Astrocyte of the spinal cord (primary cell): ENCODE measurements at places on chromosomes 4 and X.
A peak's percentile ranks its signal among the peaks of the same experiment; 100 is the strongest.

- no peak for DNase-seq
Observed at GRCh38 chr4:627347-628125, 2.2 kb downstream of the PDE6B start.

GRCh38 chr4:174461466-174462106 is 60.7 kb downstream of the HPGD start:
- peak; percentile 9 for DNase-seq

DNA sequence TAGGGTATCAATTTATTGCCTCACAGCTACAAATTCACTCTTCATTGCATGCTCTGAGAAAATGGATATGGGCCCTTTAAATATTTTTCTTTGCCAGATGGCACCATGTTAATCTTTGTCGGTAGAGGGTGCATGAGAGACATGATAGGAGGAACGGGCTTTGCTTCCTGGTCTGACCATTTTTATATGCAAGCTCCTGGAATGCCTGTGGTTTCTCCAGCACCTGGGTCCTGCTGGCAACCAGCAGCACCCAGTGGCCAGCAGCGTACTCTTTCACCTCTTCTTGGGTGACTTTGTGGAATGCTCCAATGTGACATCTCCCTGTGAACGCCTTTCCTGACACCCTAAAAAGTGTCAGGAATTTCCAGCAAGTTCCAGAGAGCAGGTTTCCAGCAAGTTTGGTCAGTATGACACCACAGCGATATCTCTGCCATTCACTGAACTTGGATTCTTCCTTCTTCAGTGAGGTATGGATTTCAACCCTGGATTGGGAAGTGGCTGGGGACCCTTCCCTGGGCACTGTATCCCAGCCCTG is 140.3 kb upstream of the PGRMC2 start:
- DNase-seq = peak; percentile 64

DNA sequence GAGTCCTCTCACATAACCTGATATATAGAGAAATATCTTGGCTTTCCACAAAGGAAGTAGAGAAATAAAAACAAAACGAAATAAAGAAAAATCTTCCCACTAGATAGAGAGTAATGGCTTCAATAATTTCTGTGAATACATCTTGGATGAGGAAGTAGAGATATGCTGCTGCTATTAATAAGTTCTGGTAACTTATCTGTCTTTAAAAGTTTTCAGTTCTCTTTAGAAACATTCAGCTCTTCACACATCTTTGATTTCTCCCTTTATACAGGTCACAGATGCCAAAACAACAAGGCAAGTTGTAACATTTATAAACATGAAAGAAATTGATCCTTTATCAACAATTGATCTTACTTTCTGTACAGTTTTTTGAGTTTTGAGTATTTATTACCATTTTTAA is 615.8 kb downstream of the TRAM1L1 start:
- DNase-seq = no peak

DNA sequence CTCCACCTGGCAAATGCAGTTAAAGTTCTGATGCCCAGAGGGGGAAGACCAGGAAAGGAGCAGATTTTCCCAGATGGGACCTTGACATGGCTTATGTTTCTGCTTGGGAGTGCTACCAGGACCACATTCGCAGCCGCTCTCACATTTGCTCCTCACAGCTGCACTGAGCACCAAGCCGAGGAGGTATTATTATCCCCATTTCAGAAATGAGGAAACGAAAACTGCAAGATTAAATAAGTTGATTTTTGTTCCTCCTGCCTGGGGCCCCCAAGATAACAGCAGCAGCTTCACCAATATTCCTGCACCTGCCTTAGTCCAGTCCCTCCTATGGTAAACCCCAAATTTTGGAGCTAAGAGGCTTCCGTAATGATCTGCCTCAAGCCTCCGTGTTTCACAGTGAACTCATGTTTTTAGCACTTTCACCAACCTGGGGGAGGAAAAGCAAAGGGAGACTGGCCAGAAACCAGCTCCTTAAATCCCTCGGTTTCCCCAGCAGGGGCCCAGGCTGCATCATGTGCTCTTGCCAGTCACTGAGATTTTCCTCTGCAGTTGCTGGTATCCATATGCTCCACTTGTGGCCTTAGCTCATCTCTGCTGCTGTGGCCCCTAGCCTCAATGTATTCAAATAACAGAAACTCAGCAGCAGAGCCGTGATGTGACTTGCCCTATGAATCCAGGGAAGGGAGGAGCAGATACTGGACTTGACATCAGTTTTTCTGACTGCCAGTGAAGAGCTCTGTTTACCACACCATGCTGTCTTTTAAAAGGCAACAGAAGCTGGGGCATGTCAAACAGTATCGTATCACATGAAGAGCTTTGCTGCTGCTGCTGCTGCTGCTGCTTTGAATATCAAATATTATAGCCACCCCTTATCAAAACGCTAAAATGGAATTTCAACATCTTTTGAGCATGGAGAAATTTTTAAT is 95.5 kb upstream of the KLHL13 start:
- no peak for DNase-seq

DNA sequence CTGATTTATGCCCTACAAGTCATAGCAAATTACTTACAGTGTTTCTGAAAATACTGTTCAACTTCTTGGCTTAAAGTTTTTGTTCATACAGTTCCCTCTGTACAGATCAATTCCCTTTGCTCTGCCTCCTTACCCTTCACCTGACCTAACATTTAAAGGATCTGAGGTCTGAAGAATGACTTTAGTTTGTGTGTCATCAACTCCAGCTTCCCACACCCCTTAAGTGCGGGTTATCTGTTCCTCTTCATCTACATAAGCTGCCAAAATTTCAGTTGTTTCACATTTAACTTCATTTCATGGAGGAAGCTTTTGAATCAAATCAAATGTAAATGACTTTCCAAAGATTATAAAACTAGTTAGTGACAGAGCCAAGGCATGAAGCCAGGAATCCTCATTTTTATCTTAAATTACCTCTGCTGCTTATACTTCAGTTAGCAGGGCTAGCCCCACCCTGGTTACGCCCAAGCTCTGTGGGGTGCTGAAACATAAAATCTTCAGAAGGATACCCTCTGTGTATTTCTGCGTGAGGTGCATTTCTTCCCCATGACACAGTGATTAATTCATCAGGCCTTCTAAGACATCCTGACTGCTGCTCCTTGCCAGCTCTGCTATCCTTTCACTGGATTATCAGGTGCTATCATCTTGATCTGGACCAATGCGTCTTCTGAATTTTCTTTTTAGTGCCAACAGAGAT is 16.5 kb downstream of the CXCL1 start:
- peak; percentile 66 for DNase-seq

DNA sequence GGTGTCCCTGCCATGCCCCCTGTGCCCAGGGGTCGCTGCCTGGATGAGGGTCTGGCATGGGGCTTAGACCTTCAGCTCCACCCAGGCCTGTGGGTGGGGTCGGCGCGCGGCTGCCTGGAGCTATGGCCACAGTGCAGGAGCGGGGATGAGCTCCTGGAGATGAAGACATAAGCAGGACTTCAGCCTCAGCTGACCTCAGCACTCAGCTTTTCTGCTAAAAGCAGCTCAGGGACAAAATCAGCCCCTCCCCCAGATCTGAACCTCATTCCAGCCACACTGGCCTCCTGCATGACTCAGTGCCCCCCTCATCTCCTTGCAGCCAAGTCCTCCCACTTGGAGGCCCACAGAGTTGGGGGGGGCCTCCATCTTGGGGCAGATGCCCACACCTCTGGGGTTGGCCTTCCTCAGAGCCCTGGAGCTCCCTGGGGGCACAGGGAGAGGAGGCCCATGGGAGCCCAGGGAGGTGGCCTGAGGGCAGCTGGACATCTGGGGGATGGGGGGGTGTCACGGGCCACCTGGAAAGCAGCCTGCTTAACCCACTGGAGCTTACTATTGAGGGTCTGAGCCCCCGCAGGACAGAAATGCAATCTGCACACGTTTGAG is 19.4 kb upstream of the CPLX1 start:
- peak; percentile 16 for DNase-seq

DNA sequence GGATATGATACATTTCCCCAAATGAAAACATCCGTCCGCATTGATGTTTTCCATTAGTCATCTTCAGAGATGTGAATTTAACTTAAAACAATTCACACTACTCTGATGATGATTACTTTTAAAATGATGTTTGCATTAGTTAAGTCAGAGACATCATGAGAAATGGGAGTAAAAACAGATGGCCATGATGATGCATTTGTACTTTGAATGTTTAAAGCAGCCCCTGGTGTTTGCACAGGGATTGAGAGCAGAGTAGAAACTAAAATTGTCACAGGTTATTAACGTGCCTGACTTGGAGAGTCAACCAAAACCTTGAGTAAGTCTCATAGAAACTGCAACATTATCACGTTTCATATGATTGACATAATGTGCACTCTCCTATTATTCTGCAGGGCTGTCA is 117.2 kb downstream of the CFAP299 start:
- no peak for DNase-seq
